ENCODE measurements at places on chromosomes 11 and 22.

DNA sequence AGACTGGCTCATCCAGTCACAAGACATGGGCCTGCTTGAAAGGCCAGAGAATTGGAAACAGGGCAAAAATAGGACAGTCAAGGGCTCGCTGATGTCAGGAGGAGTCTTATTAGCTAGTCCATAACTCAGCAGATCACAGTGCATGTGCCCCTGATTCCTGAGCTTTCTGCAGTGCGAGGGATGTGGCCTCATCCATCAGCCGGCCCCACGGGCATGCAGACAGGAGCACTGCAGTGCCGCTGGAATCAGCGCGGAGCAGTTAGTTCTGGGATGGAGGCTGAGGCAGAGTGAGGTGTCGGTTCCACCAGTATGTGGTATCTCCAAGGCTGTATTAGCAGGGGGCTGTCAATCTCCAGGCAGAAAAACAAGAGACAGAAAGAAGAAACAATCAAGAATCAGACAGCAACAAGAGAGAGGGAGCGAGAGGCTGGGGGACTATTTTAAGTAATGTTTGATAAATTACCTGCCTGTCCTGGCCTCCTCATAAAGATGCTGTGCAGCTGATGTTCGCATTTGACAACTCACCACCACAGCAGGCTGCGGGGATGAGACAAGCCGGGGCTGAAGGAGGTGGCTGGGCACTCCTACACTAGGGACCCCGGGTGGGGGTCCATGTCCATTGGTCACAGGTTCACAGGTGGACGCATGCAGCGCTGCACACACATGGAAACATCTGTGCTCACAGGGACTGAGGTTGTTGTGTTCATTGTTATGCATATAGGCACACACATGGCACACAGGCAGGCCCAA is 167.2 kb downstream of the TRIM29 start:
- DNase-seq = no peak

DNA sequence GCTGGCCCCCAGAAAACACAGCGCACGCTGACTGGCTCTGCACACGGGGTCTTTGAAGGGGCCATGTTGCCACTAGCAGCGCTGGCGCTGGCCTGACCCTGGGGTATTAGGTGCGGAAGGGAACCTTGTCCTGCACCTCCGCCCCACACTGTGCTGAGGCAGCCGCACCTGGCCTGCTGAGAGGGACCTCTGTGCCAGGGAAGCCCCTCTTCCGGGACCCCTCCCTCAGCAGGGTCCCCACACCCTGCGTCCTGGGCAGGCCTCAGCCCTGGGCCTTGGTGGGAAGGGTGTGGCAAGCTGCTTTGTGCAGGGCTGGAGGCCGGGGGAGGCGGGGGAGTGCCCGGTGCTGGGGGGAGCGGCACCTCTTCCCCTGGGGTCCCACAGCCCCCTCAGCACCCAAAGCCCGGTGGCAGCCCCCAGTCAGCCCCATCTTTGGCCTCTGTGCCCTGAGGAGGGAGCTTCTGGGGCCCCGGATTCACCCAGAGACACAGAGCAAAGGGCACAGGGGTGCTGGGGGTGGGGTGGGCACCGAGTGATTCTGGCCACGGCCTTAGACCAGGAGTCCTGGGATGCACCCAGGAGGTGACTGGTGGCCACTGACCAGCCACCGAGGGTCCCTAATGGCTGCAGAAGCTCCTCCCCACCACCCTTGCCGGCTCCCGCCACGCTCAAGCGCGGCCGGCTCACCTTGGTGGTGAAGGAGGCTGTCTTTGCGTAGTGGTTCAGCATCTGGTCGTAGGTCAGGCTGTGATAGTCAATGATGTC is 11.4 kb downstream of the TTLL8 start:
- DNase-seq = no peak

GRCh38 chr11:61413496-61413895 is 16.3 kb downstream of the CPSF7 start:
- no peak for DNase-seq

GRCh38 chr11:70029861-70030380 is 48.2 kb upstream of the ANO1 start:
- no peak for DNase-seq

All from NCI-H1048 (cell line).